Activated CD4-positive, alpha-beta memory T cell treated with anti-CD3 and anti-CD28 coated beads for 36 hours (primary cell): ENCODE measurements at places on chromosomes 5 and 9. TPM values are rescaled to one million over a fixed set of nuclear protein-coding genes. Genes with fewer than 3 reads are reported as not detected.

The SCGB3A2 gene
- not detected for total RNA-seq

DNA sequence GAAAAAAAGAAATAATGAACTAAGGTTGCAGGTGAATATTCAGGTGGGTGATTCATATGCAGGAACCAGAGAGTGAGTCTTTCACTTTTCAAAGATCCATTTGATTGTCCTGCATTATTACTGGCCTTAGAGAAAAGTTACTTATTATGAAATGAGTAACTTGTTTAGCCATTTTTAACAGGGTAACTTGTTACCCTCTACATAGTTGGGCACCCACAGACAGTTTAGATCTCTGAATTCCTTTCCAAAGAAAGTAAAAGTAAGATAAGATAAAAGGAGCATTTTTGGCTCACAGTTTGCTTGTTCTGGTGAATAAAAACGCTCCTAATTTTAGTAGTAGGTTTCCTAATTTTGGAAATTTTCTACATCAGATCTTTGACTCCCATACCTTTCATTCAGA lies 54.1 kb upstream of the DAB2 start:
- H3K4me1 ChIP-seq, result no peaks in the 10 kb centered on the region
- H3K4me3 ChIP-seq, result no peak overlapping the region
- no peak overlapping the region for H3K27ac ChIP-seq

DNA sequence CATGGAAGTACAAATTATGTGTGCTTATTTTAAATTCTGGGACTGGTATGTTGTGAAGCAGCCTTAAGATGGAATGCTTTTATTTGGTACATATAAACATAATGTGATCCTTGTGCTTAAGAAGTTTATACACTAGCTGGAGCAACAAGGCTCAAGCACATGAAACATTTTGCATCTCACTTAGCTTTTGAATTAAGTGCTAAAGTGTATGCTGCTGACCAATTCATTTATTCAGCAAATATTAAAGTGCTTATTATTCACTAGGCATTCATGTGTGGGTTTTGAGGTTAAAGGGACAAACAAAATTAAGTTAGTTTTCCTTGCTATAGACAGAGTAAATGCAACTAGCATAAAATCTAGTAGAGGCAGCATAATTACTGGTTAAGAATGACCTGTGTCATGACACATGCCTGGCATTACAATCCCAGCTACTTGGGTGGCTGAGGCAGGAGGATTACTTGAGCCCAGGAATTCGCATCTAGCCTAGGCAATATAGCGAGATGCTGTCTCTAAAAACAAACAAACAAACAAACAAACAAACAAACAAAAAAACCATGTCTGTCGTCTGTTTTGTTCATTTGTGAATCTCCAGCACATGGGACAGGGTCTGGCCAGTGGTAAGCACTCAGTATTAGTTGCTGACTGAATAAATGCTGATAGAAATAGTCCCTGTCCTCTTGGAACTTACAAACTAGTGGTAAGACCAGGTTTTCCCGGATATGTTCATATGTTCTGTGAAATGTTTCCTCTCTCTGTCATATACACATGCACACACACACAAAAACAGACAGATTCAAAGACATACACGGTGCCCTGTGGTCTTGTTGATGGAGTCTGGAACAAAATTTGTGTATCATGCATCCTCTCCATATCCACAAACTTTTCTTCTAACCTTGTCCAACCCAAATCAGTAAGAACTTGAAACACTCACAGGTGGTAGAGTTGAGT lies 41.9 kb upstream of the TNFAIP8 start:
- DNase-seq, result no peak
- no peak overlapping the region for H3K4me3 ChIP-seq
- no peaks in the 10 kb centered on the region for H3K27me3 ChIP-seq
- H3K4me1 ChIP-seq, result peaks cover 93% of the 10 kb centered on the region
- H3K36me3 ChIP-seq, result peaks cover 26% of the 10 kb centered on the region

DNA sequence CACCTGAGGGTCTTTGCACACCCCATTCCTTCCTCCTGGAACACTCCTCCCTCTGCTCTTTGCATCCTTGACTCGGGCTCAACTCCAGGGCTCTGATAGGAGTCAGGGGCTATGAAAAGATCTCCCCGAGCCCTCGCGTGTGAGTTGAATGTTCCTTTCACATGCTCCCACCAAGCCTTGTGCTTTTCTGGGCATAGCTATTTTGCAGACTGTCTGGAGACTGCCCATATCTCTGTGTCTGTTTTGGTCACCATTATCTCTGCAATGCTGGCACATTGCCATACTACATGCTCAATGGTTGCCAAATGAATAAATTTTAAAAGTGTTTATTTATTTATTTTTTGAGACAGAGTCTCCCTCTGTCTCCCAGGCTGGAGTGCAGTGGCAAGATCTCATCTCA lies 56.9 kb upstream of the PLPP1 start:
- peaks cover 2% of the 10 kb centered on the region for H3K27me3 ChIP-seq
- H3K4me3 ChIP-seq, result no peak overlapping the region
- H3K27ac ChIP-seq, result no peak overlapping the region
- H3K4me1 ChIP-seq, result peaks cover 14% of the 10 kb centered on the region
